ENCODE measurements at places on chromosomes 4 and X. TPM values are rescaled to one million over a fixed set of nuclear protein-coding genes. Genes with fewer than 3 reads are reported as not detected.

Gene PDE5A
- 6.4 TPM for total RNA-seq

Gene SLITRK4
- 1.6 TPM for total RNA-seq

Gene ADH7
- not detected for total RNA-seq

Gene MAGEB10
- not detected for total RNA-seq

Gene UGT2A2
- not detected for total RNA-seq

Gene PGRMC1
- 91.3 TPM for total RNA-seq

Gene FABP2
- not detected for total RNA-seq

Gene L1CAM
- 0.11 TPM for total RNA-seq

Gene POU3F4
- total RNA-seq = not detected

Gene YY2
- total RNA-seq = 1.1 TPM

Gene IRAK1
- total RNA-seq = 98.0 TPM

Gene MAGEB1
- total RNA-seq = not detected

Gene BMX
- 209 TPM for total RNA-seq

Gene SHOX
- total RNA-seq = not detected

Gene TMEM271
- not detected for total RNA-seq

Gene ADAMTS3
- total RNA-seq = 5.2 TPM

Gene ARHGEF38
- not detected for total RNA-seq

Gene CT55
- not detected for total RNA-seq

Gene SUPT20HL2
- not detected for total RNA-seq

Gene CLCN3
- total RNA-seq = 43.5 TPM

Gene SLC30A9
- total RNA-seq = 59.5 TPM

Gene MAP7D2
- total RNA-seq = 0.04 TPM

Gene HSFX3
- total RNA-seq = not detected

Gene STS
- total RNA-seq = 2.3 TPM

Gene ARX
- total RNA-seq = not detected

Gene GNPDA2
- total RNA-seq = 29.7 TPM

Gene PLAC1
- 0.20 TPM for total RNA-seq

Gene BTC
- total RNA-seq = 0.07 TPM

Gene SPANXN3
- not detected for total RNA-seq

Gene WAS
- not detected for total RNA-seq

Gene CABS1
- not detected for total RNA-seq

Gene CFP
- total RNA-seq = 0.13 TPM

Gene PTPN13
- total RNA-seq = 6.3 TPM

Gene SORCS2
- not detected for total RNA-seq

Gene ZCCHC18
- 0.88 TPM for total RNA-seq

Gene ADGRG4
- total RNA-seq = not detected

Gene EDNRA
- 0.07 TPM for total RNA-seq

Gene RNF128
- total RNA-seq = not detected

Gene PCSK1N
- not detected for total RNA-seq

Gene FREM3
- 0.18 TPM for total RNA-seq

Gene PWWP3B
- 1.5 TPM for total RNA-seq

Gene ETDB
- not detected for total RNA-seq

Gene NAA11
- not detected for total RNA-seq

Gene RHOXF1
- not detected for total RNA-seq

Gene XG
- 0.60 TPM for total RNA-seq

Gene VSIG1
- total RNA-seq = 0.71 TPM

Gene CYBB
- total RNA-seq = not detected

All from pulmonary artery endothelial cell (primary cell).